ENCODE measurements at places on chromosomes 7 and 10.

DNA sequence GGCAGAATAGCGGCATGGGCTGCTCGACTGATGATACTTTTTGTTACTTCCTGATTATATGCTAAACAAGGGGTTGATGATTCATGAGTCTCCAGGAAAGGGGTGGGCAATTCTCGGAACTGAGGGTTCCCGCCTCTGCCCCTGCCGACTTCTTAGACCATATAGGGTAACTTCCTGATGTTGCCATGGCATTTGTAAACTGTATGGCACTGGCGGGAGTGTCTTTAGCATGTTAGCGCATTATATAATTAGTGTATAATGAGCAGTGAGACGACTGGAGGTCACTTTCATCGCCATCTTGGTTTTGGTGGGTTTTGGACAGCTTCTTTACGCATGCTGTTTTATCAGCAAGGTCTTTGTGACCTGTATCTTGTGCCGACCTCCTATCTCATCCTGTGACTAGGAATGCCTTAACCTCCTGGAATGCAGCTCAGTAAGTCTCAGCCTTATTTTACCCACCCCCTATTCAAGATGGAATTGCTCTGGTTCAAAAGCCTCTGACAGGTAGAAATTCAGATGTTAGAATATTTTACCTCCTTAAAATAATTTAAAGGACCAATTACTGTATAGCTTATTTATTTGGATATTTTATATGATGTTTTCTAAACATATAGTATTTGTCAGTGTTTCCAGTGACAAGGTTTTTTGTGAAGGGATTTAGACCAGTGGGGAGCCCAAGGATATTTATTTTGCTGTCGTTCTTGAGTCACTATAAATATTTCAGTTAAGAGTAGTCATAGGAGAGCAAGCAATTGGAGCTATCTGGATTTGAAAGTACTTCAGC, 90.1 kb upstream of the PIK3CG start:
- no peak for DNase-seq

GRCh38 chr7:154960063-154960790, 42.7 kb downstream of the PAXIP1 start:
- DNase-seq = no peak

DNA sequence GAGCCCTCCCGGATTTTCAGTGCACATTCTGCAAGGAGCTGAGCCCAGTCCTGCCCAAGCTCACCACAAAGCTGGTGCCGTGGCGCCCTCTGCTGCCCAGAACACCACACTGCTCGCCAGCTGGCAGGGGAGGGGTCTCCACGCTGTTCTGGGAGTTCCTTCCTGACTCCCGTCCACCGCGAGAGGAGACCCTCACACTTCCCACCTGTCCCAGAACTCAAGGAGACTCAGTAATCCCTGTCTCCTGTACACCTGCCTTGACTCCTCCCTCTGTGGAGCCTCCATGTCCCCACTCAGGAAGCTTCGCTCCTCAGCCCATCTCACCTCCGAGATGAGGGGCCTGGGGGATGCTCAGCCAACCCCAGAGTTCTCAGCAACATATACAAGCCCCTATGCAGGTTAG, 11.3 kb downstream of the C10orf105 start:
- peak; percentile 67 for DNase-seq

DNA sequence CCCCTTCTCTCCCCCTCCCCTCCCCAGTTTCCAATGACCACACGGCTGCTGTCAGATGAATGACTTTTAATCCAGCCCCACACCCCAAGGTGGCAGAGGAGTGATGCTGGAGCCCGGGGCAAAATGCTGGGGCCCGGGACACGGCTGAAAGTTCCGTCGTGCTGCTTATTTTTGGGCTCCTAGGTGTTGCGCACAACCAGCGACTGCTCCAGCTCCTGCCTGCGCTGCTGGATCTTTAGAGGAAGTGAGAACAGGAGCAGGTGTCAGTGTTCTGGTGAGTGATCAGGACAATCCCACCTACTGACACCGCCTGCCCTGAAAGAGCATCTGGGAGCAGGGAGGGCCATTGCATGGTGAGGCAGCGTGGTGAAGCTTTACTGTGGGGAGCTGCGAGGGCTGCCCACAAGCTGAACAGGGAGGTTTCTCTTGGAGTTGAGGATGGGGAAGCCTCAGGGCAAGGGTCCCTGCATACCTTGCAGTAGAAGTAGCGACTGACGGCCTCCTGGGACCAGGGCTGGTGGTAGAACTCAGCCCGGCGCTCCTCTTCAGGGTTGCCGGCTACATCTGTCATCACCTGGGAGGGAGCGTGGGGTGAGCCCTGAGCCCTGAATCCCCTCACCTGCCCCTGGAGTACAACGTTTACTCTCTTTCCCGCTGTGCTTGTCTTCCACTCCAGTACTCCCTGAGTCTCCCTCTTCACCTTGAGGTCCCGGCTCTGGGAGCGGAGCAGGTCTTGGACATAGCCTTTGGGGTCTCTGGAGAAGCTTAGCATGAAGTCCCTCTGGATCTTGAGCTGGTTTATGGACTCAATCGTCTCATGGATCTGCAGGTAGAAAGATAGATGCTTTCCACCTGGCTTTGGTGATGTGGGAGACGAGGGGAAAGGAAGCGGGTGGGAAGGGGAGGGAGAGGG, 6.9 kb downstream of the CHPF2 start:
- no peak for DNase-seq

- DNase-seq = no peak
Observed at GRCh38 chr7:77536017-77536412, 1.1 kb upstream of the PTPN12 start.

GRCh38 chr10:10960534-10960933, 57.1 kb upstream of the CELF2 start:
- no peak for DNase-seq

GRCh38 chr7:90613088-90613498, 17.0 kb downstream of the CDK14 start:
- DNase-seq = no peak

DNA sequence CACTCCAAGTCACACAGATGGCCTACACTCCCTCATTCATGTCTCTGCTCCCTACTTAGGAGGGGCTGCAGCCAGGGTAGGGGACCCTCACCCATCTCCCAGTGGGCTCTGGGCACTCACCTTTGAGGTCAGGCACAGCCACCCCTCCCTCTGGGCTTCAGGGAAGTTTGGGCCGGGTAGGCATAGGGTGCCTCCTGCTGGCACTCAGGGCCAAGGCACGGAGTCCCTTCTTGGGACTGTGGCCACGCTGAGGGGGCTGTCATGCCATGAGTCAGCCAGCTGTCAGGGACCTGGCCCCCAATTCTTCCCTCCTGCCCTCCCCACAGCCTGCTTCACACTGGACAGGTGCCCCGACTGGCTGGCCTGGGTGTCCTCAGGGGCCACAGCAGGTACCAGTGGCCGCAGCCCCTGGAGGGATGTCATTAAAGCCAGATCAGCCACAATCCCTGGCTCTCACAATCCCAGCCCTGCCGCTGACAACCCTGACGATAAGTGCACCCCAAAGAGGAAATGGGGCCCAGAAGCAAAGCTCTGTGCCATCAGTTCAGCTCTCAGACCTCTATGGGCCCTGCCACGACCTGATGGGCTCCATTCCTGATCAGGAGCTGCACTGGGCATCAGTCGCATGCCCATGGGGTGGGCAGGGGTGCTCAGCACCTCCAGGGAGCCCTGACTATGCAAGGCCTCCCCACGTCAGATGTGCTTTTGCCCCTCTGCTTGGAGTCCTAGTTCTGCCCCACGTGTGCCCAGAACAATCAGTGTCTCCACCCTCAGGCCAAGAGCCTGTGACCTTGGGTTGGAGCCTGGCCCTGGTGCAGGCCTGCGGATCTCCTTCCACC, 34.1 kb upstream of the RET start:
- no peak for DNase-seq

- DNase-seq = no peak
Observed at GRCh38 chr10:89440226-89441009, 26.1 kb downstream of the IFIT5 start.

- no peak for DNase-seq
Observed at GRCh38 chr7:103348959-103349358, 1.5 kb downstream of the PSMC2 start.

DNA sequence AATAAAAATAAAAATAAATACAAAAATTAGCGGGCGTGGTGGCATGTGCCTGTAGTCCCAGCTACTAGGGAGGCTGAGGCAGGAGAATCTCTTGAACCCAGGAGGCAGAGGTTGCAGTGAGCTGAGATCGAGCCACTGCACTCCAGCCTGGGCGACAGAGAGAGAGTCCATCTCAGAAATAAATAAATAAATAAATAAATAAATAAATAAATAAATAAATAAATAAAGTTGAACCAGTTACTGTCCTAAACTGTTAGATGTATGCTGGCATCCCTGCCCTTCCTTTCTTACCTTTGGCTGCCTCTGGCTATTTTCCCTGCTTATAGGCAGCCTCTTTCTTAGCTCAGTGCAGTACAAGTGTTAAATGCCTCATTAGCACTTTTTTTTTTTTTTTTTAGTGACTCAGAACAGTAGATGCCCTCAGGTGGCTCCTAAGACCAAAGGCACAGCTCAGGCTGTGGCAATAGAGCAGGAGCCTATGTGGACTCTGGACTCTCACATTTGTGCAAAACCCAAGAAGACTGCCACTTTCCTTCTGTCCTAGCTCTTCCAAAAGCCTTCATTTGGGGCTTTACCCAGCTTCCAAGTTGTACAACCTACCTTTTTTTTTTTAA, 30.6 kb upstream of the CABCOCO1 start:
- no peak for DNase-seq

DNA sequence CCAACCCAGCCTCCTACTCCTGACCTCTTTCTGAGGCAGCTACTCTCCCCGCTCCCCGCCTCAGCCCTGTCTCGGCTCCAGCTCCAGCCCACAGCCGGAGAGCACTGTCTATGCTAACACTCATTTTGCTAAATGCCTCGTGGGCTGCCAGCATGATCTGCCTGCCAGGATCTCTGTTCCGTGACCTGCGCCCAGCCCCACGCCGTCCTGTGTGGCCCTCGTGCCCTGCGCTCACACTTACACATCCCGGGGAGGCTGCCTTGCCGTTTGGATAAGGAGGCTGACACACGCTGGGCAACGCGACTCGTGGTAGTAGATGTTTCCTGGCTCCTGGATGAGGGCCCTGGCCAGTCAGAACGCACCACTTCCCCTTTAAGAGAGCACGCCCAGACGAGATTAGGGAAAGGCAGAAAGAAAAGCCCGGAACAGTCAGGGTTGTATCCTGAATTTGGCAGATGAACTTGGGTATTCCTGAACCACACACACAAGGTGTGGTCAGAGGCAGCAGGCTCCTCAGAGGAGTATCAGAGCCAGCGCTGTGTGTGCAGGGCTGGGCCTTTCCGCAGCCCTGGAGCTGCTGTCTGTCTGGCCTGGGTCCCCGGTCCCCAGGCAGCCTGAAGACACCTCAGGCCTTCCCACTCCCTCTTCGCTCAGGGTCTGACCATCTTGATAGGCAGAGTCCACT, 97.7 kb upstream of the EFCAB10 start:
- no peak for DNase-seq

DNA sequence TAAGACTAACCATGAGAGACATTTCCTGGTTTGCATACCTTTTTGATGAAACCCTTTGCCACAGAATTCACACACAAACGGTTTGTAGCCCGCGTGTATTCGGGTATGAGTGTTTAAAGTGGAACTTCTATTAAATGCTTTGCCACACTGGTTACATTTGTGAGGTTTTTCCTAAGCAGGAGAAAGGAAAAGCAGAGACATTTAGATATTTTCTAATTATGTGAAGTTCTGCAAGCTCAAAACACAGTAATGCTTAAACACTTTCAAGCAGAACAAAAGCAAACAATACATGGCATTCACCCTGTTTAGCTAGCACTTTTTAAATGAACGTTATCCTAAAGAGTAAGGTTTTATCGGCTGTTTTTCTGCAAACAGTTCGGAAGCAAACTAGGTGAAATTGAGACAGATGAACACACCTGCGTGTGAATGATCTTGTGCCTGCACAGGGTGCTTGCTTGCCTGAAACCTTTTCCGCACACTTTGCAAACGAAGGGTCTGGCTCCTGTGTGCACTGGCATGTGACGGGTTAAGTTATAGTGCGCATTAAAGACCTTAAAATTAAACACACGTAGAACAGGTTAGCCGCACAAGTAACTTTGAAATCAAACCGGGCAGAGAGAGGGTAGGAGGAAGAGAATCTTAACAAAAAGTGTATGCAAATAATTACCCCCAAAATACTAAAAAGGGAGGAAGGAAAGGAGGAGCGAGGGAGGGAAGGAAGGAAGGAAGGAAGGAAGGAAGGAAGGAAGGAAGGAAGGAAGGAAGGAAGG, 1.6 kb downstream of the FEZF1 start:
- no peak for DNase-seq

DNA sequence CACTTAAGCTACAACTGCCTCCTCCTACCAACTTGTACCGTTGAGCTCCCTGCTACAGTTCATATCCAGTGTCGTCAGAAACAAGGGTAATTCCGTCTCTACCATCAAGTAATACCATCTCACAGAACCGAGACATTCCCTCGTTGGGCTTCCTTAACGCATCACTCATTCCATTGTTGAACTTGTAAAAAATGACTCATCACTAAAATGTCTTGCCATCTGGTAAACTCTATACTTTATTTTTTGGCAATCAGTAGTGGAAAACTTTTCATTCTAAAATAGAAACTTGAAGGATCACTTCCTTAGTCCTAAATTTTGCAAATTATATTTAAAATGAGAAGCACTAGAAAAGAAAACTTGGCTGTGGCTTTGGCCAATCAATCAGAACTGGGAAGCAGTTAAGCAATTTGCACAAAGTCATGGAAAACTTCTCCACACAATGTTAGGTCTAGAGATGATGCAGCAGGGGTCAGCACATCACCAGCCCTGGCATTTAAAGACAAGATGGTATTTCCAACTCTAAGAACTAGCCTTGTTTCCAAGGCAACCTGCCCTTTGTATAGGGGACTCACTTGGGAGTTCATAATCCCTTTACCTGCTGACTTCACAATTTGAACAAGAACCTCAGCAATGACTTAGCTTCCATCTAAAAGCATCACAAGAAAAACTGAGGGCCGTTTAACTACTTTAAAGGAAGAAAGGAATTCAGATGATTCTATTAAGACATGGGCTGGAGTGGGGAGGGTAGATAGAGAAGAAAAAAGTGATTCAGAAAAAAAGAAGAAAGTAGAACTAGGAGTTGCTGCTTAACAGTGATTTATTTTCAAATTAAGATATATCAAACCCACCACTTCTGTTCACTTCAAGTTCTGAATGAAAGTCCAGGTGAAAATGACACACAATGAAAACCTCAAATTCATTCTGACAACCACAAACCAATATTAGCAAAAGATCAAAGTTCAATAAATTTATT, 288.1 kb downstream of the PARD3 start:
- DNase-seq = no peak

DNA sequence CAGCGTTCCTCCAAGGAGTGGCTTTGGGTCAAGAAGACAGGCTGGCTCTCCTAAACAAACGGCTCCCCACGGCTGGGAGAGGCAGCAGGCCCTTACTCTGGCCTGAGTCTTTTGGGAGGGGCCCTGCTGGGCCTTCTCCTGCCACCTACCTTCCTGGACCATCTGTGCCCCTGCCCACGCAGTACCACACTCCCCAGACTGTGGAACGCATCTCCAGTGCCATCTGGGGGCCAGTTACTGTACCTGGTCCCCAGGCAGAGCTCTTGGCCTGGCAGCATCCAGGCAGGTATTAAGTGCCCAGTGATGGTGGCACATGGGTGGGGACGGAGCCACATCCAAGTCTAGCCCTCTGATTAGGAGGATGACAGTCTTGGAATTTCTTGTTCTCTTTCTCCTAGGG, 14.4 kb downstream of the ALKBH4 start:
- peak; percentile 83 for DNase-seq
